ENCODE measurements at places on chromosomes 7 and 10.

GRCh38 chr7:128831178-128831993 is 1.2 kb downstream of the FLNC start:
- DNase-seq: no peak

- no peak for DNase-seq
Measured at GRCh38 chr7:101174322-101174854, 5.7 kb downstream of the NAT16 start.

GRCh38 chr10:121373411-121373810 is 224.8 kb downstream of the FGFR2 start:
- no peak for DNase-seq

DNA sequence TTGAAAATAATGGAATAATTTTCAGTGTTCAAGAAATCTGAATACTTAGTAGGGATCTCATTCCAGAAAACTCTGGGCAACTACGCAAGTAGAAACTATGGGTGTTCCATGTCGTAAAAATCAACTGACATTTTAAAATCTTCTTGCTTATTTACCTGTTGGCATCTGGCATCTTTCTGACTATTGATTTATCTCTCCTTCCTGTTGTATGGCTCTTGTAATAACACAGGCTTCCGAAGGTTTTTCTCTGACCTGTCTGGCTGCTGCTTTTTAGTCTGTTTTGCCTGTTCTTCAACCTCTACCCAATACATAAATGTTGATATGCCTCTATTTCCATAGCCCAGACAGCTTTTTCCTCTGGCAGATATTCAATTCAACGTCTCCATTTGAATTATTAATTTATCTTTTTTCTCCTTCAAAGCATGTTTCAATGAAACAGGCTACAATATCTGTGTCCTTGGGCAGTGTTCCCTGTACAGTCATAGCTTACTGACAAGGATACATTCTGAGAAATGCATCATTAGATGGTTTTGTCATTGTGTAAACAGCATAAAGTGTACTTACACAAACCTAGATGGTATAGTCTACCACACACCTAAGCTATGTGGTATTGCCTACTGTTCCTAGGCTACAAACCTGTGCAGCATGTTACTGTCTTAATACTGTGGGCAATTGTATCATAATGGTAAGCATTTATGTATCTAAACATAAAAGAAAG is 105.9 kb upstream of the ETV1 start:
- DNase-seq: no peak

DNA sequence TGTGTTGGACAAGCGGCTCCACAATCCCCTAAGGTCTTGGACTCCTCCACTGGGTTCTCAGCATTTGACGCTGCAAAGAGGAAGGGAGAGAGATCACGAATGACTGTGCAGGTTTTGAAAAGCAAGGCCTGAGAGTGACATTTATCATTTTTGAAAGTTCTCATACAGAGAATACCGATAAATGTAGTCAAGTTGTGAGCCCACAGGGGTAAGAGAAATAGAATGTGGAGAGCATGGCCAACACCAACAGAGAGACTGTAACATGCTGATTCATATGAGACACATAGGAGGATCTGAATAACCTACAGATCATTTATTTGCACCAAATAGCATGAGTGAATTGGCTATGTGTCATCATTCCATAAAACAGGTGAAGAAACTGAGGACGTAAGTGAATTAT is 230.5 kb upstream of the MBL2 start:
- no peak for DNase-seq

DNA sequence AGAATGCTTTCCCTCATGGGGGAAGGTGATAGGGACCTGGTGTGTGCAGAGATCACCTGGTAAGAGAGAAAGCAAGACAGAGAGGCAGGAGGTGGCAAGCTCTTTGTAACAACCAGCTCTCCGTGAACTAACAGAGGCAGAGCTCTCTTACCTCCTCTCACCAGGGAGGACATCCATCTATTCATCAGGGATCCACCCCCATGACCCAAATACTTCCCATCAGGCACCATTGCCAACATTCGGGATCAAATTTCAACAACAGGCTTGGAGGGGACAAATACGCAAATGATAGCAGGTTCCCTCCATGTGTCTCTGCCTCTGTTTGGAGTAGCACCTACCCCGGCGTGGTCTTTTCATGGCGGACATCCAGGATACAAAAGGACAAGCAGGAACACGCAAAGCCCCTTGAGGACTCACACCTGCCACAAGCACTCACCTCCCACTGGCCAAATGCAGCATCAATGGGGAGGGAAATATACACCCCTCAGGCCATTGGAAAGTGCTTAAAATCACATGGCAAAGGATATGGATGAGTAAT is 431.2 kb upstream of the AUTS2 start:
- peak; percentile 76 for DNase-seq

- no peak for DNase-seq
Measured at GRCh38 chr7:101250324-101250723, 5.4 kb upstream of the FIS1 start.

GRCh38 chr10:62268027-62268398 is 631 bp downstream of the RTKN2 start:
- DNase-seq: no peak

DNA sequence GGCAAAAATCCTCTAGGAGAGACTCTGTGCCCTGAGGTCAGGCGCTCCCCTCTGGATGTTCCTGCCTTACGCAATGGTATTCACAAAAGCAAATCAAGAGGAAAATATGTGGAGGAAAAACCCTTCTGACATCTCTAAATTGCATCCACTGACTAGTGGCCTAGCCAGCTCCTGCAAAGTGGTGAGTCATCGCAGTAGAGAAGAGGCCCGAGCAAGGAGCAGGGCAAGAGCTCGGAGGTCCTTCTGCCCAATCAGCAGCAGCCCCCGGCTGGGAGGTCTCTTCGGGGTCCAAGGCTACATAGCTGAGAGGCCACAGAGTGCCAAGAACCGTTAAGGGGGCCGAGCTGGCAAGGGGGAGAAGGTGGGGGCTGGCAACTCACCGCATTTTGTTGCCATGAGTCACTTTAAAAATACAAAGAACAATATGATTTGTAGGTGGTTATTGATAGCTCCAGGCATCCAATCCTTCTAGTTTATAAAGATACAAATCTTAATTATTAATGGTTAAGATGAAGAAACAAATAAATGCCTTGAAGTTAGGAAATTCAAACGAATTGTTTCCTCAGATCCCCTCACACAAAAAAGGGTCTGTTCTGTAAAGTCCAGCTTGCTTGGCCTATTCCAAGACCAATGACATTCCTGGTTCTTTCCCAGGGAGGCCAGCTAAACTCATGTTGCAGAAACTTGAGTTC is 161.6 kb downstream of the PKD1L1 start:
- no peak for DNase-seq

GRCh38 chr7:48094861-48095293 is 5.8 kb downstream of the UPP1 start:
- DNase-seq: no peak

- no peak for DNase-seq
Measured at GRCh38 chr7:65441010-65441409, 67.4 kb downstream of the ZNF92 start.

GRCh38 chr7:54961391-54961790 is 57.4 kb upstream of the EGFR start:
- DNase-seq: no peak

GRCh38 chr10:124224331-124225028 is 131.1 kb upstream of the CHST15 start:
- no peak for DNase-seq

DNA sequence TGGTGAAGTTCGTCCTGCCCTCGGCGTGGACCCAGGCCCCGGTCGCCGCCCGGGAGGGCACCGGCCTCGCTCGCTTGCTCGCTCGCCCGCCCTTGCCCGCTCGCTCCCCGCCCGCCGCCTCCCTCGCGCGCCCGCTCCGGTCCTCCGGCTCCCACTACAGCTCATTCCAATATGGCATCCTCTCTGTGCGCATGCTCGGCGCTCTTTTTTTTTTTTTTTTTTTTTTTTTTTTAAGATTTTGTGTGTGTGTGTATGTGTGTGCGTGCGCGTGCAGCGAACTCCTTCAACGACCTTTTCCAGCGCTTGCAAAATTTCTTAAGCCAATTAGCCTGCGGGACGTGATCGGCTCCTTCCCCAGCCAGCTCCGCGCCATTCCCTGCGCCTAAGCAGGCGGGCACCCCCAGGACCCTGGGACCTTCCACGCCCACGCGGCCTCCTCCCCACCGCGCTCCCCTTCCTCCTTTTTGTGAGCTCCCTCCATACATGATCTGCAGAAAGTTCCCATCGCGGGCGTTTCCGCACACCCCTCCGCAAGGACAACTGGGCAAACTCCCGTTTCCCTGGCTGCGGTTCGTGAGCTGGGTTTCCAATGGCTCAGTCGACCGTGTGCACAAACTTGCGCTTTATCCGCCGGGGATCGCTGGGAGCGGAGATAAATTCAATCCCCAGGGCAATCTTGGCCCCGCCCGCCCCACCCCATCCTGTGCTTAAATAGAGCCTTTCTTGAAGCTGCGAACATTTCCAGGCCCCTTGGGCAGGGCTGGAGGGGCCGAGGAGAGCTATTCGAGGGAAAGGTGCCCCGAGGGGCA is at the start of gene SFMBT2:
SFMBT2 (minus strand) TSS at position 173 of the 809 bp plus-strand sequence. CDS start 29,136 bp downstream, outside the sequence.
- no peak for DNase-seq

DNA sequence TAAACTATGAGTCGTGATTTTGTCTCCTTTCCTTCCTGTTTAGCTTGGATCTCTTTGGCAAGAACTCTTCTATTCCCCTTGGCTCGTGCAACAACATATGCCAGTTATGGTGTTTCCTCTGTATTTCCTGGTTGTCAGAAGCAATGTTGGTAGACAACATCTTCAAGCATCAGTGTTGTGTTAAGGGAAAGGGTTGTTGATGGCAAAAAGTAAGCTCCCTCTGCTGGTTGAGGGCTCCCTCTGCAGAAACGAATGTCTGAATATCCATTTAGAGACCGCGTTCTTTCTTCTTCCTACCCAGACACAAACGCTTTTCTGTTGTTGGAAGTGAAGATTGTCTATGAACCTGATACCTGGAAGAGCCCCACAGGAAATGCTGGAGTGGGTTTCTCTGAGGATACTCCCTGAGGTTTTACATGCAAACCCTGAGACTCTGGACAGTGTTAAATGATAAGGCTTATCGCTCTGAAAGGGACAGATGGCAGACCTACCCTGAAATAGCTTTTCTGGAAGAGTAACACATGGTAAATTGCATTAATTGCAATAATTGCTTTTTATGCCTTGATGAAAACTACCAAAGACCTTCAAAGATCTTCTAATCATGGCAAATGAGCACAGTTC is 23.5 kb upstream of the C1QL3 start:
- no peak for DNase-seq

GRCh38 chr7:519484-520390 is at the start of gene PDGFA:
TSS of gene PDGFA (minus strand) at chr7:519846. CDS start at chr7:519001, 845 bp downstream.
- no peak for DNase-seq

DNA sequence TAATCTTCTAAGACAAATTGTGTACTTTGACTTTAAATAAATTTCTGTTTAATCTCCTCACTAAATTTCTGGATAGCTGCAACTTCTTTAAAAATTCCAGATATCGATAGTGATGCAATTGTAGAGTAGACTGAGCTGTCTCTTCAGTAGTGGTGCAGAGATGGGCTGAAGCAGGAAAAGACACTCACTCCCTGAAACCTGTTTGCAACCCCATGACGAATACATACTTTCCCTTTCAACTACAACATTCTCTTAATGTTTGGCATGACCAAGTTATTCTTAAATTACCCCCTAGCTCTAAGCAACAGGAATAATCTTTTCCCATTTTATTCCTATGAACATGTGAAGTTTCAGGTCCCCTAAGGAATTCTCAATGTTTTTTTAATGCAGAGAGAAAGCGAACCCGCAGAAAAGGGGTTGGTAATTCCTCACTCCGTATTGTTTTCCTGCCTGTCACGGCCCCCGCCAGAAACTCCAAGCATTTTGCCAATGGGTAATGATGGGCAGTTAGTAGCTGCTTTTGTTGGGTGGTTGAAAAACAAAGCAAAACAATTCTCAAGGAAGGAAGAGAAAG is 1.3 kb downstream of the THSD7A start:
- peak; percentile 25 for DNase-seq

DNA sequence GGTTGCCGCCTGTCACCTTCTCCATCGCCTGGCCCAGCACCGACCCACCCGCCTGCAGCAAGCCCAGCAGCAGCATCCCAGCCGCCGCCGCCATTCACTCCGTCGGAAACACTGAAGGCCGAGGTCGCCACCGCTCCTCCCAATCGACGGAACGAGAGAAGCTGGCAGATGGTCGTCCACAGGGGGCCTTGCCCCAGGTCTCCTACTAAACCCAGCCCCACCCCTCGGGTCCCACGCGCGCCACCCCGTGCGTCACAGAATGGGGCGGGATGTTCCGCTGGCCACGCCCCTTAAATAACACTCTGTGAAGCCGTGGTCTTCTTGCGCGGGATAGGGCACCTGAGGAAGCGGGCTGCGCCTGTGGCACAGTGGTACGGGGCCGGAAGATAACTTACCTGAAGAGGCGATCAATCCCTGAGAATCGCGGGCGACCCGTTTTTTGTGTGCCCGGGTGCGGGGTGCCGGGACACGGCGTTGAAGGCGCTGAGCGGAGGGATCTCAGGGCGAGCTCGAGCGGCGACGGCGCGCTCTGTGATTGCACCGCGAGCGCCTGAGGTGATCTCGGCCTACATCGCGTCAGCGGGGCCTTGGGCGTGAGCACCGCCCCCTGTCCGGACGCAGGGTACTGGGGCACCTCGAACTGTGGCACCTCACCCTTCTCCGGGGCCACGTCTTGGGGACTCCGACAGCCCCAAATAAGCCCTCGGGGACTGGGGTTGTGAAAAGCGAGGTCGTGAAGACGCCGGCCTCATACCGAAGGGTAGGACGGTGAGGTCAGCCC is at the start of gene CYP51A1:
CYP51A1 (minus strand) TSS at position 207 of the 781 bp plus-strand sequence; CDS start at position 94, 113 bp downstream.
- DNase-seq: peak; percentile 74

DNA sequence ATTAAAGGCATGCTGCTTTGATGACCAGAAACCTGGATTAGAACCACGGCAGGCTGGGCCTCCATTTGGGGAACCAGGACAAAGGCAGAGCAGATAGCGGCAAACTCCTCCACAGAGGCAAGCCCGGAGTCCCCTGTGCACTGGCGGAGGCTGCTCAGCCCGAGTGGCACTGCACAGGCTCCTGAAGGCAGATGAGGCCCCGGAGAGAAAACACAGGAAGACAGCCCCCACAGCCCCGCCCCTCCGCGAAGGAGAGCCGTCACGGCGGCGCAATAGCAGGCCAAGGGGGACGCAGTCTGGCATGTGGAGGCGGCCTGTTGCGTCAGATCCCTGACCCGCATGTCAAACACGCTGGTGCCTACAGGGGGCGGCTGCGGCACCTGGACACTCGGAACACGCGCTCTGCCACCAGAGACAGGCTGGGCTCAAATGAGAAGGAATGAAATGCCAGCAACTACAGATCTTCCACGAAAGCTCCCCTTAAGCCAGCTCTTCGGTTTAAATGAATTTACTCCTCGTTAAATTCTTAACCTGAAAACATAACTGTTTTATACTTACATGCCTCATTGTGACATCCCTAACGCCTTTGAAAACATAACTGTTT is 128.5 kb downstream of the MAD1L1 start:
- DNase-seq: peak; percentile 74

- no peak for DNase-seq
Measured at GRCh38 chr7:98119256-98119918, 12.7 kb downstream of the LMTK2 start.

- DNase-seq: no peak
Measured at GRCh38 chr10:31030800-31031199, 865 bp downstream of the ZNF438 start.

- peak; percentile 93 for DNase-seq
Measured at GRCh38 chr10:120819366-120819765, 31.8 kb upstream of the WDR11 start.

Measured in NCI-H510A treated with DMSO at 0.1 percent for 48 hours (cell line).